ENCODE measurements at places on chromosomes 7 and 10. TPM values are rescaled to one million over a fixed set of nuclear protein-coding genes. Genes with fewer than 3 reads are reported as not detected.

The KLF6 gene
- 171 TPM for total RNA-seq

DNA sequence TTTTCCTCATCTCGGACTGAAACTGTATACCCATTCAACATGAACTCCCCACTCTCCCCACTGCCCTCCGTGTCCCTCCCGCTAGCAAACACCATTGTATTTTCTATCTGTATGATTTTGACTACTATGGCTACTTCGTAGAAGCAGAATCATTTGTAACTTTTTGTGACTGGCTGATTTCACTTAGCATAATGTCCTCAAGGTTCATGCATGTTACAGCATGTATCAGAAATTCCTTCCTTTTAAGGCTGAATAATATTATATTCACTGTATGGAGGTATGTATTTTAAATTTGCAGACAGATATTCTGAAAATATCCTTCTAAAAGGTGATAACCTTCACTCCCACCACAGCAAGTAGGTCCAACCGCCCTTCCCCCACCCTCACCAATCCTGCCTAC lies 42.9 kb upstream of the MMD2 start:
- DNase-seq = no peak

DNA sequence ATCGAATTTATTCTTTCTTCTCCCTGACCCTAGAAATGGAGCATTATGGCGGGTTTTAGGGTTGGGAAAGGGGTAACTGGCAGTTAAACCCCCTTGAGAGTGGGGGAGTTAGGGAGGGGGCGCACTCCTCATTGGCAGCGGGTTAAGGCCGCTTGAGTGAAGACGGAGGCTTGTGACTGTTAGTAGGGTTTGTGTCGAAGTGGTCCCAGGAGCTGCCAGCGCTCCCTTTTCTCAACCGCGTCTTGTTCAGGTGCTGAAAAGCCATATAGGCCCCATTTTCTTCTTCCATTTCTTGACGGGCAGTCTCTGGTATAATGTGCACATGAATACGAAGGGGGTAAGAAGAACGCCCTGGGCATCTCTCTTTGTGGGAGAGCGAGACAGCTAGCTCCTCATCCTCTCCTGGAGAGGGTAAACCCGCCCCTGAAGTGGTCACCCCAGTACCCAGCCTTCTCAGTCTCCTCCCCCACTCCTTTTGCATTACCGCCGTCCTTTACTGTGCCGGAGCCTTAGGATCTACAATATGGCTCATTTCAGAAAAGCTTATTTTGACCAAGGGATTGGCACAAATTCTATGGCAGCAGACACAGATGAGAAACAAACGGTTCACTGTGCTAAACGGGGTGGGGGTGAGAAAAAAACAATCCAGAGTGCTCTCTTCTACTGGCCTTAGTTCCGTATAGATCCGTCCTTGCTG lies 836 bp downstream of the KMT2E start:
- peak; percentile 71 for DNase-seq

DNA sequence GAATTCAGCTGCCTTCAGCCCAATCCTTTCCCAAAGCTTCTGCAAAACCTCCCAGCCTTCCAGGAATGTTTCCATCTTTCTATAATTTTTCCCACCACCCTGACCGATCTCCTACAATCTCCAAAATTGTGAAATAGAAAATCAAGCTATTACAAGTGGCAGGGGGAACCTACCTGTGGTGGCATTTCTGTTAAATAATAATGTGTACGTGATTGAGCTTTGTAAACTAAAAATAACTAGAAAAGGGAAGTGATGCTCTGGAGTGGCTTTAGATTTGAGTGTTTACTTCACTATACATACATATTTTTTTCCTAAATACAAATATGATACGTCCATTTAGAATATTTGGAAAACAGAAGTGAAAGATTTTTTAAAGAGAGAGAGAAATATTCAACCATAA lies 593.6 kb downstream of the GRM8 start:
- DNase-seq = no peak

- DNase-seq = no peak
Observed at GRCh38 chr7:35736725-35737124, 41.8 kb upstream of the HERPUD2 start.

DNA sequence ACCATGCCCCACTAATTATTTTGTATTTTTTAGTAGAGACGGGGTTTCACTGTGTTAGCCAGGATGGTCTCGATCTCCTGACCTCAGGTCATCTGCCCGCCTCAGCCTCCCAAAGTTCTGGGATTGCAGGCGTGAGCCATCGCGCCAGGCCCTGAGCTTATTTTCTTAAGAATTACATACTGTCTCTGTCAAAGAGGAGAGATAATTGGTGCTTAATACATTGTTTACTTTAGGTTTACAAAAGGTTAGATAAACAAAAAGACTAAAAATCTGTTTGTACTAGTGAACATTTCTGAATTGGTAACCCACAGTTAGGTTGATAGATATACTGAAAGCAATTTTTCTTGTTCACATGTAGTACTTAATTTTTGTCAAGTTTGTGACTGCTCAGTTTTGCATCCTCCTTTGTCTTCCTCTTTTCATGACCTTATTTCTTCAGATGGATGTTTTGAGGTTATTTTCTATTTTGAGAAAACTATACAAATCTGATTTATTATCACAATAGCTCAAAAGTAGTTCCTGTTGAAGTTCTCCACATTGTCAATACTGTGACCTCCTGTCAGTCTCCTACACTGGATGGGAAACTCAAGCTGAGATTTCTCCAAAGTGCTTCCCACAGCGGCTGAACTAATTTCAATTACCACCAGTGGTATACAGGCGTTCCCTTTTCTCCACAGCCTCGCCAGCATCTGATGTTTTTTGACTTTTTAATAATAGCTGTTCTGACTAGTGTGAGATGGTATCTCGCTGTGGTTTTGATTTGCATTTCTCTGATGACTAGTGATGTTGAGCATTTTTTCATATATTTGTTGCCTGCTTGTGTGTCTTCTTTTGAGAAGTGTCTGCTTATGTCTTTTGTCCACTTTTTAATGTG lies 22.5 kb downstream of the HHEX start:
- no peak for DNase-seq

DNA sequence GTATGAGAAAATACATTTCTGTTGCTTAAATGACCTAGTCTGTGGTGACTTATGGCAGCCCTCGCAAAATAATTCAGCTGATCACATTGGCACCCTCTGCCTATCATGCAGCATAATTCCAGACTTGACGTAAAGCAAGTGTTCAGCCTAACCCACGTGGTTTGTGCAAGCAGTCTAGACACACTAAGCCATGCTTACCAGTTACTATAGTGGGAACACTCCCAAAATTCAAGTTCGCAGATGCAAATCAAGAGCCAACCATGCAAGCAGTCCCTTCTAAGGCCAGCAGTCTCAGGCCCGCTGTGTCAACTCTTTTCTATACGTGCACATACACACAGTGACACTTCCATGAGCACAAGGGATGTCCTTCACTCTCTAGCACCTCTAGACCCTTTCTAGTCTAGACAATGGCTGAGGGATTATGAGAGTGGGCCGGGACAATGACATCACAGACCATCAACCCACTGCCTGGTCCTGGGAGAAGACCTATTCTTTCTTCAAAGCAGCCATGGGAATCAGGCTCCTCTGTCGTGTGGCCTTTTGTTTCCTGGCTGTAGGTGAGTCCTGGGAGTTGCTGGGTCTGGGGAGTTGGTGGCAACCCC lies 29.0 kb upstream of the PRSS1 start:
- no peak for DNase-seq

The LIPF gene
- not detected for total RNA-seq

- DNase-seq = no peak
Observed at GRCh38 chr7:136039577-136040345, 62.6 kb upstream of the MTPN start.

- no peak for DNase-seq
Observed at GRCh38 chr10:132292287-132293200, 15.2 kb downstream of the STK32C start.

DNA sequence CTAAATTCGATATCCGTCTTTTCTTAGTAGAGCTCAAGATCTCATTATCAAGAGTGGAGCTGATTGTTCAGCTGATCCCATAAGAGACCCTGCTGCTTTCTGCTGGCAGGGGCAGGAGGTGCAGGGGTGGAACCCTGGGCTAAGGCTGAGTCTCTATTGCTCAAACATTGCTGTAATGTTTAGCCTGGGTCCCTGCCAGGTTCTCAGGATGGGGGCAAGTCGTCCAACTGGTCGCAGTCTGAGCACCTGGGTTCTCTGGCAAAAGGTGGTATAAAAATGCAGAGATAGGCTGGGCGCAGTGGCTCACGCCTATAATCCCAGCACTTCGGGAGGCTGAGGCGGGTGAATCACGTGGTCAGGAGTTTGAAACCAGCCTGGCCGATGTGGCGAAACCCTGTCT lies 62.0 kb upstream of the NRBF2 start:
- no peak for DNase-seq

DNA sequence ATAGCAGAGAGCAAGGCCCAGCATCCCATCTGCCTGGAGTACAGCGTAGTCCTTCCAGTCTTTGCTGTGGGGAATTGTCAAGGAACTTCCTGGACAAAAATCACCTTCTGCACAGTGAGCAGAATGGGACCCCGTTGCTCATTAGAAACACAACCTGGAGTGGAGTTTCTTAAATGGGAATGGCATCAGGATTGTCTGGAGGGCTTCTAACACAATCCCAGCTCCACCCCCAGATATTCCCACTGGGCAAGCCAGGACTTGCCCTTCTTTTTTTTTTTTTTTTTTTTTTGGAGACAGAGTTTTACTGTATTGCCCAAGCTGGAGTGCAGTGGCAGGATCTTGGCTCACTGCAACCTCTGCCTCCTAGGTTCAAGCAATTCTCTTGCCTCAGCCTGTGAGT lies 356.4 kb downstream of the GALNT17 start:
- DNase-seq = no peak

DNA sequence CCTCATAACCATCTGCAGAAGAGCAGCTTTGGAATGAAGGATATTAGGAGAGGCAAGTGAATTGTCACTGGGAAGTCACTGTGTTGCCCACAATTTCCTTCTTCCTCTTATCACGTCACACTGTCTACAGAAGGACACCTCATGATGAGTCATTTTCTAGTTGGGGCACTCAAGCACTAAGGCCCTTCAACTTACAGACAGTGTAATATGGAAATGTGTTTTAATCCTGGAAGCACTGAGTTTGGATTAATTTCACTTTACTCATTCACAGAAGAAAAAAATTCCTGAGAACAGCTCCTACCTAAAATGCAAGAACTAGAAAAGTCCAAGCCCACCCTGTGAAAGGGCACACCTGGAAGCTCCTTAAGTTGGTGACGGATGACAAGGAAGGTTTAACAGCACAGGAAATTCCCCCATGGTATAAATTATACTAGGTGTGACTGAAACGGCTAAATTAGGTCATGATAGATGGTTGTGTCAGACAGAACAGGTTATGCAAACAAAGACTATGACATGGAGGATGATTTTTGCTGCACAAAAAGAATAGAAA lies 56.6 kb downstream of the PARD3 start:
- DNase-seq = no peak

- DNase-seq = no peak
Observed at GRCh38 chr7:15352421-15353206, 209.2 kb downstream of the AGMO start.

The GNAT3 gene
- total RNA-seq = not detected

The RHBDD2 gene
- total RNA-seq = 82.7 TPM

The INA gene
- total RNA-seq = 2.0 TPM

- no peak for DNase-seq
Observed at GRCh38 chr10:3056280-3057037, 10.9 kb upstream of the PFKP start.

- DNase-seq = no peak
Observed at GRCh38 chr10:69060127-69060798, 27.6 kb upstream of the SRGN start.

GRCh38 chr7:97089771-97090170 lies 27.7 kb upstream of the SDHAF3 start:
- DNase-seq = no peak

DNA sequence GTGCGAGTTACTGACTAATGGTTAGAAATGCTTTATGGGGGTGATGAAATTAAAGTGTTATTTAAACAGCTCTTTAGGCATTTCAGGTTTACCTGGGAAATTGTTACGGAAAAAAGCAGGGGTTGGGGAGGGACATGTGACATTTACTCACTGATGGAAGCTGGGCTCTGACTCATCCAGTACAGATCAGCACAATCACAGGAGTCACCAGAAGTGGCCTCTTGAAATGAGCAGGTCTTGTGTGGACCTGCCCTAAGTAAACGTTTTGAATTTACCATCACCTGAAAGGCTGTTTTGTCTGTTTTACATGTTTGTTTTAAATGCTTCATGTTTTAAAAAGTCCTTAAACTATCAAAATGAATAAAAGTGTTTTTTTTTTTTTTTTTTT lies 2.3 kb downstream of the GLRX3 start:
- DNase-seq = peak; percentile 70

DNA sequence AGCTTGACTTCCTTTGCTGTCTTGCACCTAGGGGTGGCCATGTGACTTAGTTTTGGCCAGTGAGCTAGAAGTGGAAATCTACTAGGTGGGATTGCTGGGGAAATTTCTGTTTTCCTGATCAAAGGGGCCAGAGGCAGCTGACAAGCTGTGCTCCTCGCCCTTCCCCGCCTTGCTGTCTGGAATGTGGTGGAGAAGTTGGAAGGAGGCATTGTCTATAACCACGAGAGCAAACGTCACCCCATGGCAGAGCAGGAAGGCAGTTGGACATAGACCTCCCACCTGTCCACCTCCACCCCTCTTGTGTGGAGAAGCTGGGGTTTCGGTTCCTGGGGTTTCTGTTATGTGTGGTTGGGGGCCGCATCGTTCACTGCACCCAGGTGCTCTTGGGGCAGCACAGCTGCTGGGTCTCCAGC lies 7.3 kb downstream of the SFRP5 start:
- no peak for DNase-seq

The CCDC172 gene
- not detected for total RNA-seq

GRCh38 chr7:137003086-137003485 lies 134.6 kb downstream of the CHRM2 start:
- DNase-seq = no peak

DNA sequence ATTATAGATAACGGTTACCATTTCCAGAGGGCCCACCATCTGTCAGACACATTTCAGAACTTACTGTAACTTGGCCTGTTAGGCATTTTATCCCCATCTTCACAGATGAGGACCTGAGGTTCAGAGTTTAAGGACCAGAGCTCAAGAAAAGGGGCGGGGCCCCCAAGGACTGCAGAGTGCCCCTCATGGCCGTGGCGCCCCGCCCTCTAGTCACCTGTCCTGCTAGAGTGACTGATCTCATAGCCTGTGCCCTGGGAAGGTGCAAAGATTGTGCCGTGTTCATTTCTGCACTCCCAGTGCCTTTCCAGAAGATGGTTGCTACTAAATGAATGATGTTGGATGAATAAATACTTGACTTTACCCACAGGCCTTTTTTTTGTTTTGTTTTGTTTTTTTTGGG lies 107.0 kb downstream of the XRCC2 start:
- DNase-seq = no peak

DNA sequence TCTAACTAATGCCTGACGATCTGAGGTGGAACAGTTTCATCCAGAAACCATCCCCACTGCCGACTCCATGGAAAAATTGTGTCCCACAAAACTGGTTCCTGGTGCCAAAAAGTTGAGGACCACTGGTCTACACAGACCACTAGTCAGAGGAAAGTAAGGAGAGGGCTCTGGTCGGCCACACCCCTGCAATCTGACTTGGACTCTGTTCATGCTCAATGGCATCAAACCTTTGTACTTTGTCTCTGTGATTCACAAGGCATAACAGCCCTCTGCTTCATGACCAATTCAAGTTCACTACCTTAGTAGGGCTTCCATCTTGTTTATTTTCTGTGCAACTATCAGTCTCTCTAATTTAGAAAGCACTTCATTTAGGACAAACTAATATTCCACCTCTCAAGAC lies 1.8 kb downstream of the TUBAL3 start:
- DNase-seq = no peak

All from ureter (tissue), 1 donor.